Left cardiac atrium (tissue), 4 donors: ENCODE measurements at places on chromosomes 7 and 10.

DNA sequence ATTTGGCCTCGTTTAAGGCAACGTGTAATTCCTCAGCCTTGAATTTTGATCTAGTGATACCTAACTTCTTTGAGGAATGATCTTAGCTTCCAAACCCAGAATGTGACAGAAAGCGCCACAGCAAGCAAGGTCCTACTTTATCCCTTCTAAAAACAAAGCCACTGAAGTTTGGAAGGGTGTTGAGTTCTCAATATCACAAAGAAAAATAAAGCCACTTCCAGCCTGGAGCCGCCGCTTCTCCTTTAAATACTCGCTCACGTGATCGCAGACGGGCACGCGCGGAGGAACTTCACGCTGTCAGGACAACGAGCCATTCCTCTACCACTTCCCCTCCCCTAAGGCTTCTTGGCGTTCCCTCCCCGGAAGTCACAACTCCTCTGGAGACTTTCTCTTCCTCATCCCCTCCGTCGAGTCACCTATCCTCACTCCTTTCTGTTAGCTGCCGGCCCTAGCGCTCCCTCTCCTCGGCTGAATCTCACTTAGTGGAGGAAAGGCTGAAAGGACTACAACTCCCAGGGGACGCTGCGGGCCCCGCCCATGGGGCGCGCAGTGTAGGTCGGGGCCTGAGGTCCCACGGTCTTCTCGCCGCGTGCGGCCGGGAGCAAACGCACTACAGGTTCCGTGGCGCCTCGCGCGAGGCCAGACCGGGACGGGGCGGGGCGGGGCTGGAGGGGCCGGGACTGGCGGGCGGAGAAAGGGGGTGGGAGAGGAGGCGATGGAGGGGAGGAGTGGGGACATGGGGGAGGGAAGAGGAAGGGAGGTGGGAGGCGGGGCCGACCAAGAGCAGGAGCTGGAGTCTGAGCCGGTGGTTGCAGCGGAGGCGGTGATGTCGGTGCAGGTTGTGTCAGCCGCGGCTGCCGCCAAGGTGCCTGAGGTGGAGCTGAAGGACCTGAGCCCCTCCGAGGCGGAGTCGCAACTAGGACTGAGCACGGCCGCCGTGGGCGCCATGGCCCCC lies at the start of gene AHCYL2:
Gene AHCYL2 (plus strand): TSS at position 780 of the 955 bp plus-strand sequence.
- peak; percentile 99 for DNase-seq

- DNase-seq: peak; percentile 71
These were observed 108.5 kb upstream of the ANLN start for GRCh38 chr7:36280840-36281812.

DNA sequence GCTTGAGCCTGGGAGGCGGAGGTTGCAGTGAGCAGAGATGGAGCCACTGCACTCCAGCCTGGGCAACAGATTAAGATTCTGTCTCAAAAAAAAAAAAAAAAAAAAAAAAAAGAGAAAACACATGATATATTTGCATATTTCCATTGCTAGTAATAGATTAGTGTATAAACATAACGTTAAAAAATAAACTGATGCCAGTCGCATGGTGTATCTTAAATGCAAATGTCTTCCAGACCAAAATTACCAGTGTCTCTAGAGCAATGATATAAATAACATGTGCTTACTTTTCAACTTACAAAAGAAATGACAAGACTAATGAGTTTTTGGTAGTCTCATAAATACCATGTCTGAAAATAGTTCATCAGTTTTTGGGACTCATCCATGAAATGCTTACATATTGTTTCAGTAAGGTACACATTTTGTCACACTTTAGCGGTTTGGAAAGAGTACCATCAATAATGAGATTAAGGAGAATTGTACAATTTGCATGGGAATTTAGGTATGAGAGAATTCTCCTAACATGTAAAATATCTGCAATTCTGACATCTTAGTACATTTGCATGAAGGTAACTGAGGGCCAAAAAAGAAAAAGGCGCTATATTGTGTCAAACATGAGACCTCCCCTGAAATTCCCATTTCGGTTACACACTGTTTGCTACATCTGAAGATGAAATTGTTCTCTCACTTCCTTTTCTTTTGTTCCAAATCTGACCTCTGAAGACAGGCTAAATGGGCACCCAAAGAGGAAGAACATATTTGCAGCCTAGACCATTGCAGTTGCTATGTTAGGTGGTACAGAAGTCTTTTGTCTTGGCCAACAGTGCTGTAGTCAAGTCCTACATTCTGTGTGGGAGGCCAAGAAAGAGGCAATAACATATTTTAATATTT lies 51.5 kb upstream of the PIP4K2A start:
- DNase-seq: no peak

DNA sequence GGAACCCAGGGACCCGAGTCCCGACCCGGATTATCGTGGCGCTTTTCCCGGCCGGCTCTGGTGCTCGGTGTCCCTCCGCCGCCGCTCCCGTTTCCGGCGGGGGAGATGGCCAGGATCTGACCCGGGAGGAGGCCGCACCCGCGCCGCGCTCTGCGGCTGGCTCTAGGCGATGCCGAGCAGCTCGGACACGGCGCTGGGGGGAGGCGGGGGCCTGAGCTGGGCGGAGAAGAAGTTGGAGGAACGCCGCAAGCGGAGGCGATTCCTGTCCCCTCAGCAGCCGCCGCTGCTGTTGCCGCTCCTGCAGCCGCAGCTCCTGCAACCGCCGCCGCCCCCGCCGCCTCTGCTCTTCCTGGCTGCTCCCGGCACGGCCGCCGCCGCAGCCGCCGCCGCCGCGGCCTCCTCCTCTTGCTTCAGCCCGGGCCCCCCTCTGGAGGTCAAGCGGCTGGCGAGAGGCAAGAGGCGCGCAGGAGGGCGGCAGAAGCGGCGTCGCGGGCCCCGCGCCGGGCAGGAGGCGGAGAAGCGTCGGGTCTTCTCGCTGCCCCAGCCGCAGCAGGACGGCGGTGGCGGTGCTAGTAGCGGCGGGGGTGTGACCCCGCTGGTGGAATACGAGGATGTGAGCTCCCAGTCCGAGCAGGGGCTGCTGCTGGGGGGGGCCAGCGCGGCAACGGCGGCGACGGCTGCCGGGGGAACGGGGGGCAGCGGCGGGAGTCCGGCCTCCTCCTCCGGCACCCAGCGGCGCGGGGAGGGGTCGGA lies 593 bp downstream of the CDK13 start:
- DNase-seq: peak; percentile 69

- DNase-seq: no peak
These were observed 134.2 kb downstream of the PTN start for GRCh38 chr7:137209151-137209817.

DNA sequence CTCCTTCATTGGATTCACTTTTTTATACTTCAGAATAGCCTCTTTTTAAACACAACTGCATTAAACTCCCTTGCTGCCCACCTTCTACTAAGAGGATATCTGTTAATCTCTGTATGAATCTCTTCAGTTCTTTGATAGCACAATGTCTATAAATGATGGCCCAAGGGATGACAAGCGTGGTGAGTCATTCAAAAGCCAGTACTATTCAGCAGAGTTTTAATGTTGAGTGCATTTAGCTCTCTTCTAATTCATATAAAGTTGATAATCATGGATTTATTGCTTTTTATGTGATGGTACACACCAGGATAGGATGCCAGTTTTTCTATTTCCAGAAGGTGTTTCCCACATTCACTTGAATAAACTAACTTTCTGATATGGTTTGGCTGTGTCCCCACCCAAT lies 57.4 kb upstream of the HECTD2 start:
- no peak for DNase-seq

GRCh38 chr7:116585392-116585791 lies 60.6 kb downstream of the CAV1 start:
- DNase-seq: no peak

DNA sequence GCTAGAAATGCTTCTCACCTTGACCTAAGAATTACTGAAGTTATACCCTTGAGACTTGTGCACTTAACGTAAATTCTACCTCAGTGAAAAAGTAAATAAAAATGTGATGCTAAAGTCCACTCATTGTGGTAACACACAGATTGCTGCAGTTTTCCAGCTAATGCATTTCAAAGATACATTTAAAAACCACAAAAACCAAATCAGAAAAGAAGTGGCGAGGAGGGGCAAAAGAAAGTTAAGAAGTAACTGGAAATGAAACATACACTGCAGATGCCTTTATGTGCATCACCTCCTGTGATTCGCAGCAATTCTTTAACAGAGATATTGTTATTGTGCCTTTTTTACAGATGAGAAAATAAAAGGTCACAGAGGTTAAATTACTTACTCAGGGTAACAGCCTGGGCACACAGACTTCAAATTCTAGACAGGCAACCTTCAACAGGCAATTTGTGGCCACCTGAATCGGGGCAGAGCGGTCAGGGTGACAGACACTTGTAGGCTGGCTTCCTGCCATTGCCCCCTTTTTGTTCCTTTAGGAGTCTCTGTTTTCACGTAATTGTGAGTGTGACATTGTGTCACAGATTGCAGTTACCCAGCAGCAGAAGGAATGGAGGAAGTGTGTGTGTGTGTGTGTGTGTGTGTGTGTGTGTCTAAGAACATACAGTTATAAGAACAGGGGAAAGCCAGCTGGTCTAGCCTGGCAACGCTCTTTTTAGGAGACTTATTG lies 1.9 kb downstream of the WIPF3 start:
- DNase-seq: no peak

DNA sequence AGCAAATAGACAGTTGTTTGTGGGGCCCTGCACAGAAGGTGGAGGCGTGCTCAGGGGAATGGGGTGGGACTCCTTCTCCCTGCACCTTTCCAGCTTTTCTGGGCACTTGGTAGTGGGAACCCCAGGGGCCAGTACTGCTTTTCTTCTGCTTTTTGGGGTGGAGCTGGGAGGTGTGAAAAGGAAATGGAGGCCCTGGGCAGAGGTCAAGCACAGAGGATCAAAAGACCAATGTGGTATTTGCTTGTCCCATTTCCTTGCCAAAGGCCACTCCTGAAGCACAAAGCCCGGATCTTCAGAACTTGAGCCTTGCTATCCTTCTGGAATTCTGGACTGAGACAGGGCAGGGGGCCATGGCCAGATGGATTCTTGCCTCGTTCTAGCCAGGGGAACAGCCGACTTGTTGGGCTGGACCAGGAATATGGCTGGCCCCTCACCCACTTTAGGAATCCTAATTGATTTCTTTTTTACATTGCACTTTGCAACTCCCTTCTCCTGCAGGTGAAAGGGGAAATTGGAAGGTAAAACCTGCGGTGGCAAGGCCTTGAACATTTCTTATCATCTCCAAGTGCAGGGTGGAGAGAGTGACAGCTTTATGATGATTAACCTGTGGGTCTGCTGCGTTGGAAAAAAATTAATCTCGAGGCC lies 26.5 kb downstream of the ADRA2A start:
- DNase-seq: no peak

GRCh38 chr7:78576236-78576635 lies 777.7 kb downstream of the PHTF2 start:
- DNase-seq: no peak

DNA sequence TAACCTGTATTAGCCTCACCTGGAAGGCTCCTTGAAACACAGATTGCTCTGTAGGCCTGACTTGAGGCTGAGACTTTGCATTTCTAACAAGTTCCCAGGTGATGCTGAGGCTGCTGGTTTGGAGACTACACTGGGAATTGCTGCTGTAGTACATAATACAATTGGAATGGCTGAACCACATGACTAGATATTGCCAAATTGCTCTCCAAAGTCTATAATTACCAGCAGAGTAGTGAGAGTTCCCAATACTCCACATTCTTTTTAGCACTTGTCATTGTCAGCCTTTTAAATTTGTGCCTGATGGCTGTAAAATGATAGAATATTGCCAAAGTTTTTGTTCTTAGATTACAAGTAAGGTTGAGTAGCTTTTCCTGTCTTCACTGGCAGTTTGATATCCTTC lies 39.9 kb downstream of the PLEKHA8 start:
- DNase-seq: no peak

- peak; percentile 91 for DNase-seq
These were observed at the start of gene EPHB4 for GRCh38 chr7:100827330-100828226. TSS of gene EPHB4 (minus strand) at chr7:100827523. CDS start at chr7:100827030, 493 bp downstream.

DNA sequence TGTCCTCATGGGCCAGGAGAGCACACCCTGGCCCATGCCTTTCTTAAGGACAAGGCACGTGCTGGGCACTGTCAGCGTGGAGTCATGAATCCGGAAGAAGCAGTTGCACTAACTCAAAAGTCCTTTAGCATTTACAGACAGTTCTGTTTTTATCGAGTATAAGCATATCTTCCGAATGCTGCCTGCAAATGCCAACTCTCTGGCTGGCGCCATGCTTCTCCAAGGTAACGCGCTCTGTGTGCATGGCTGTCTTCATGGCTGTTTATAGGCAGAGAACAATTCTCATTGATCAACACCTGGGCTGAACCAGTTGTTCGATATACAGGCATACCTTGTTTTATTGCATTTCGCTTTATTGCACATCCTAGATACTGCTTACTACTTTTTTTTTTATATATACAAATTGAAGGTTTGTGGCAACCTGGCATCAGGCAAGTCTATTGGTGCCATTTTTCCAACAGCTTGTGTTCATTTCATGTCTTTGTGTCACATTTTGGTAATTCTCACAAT lies 28.0 kb upstream of the ZNRF2 start:
- DNase-seq: no peak

- DNase-seq: no peak
These were observed 35.3 kb downstream of the MTPAP start for GRCh38 chr10:30313579-30314350.

- no peak for DNase-seq
These were observed 102.8 kb downstream of the POLL start for GRCh38 chr10:101485207-101485606.

DNA sequence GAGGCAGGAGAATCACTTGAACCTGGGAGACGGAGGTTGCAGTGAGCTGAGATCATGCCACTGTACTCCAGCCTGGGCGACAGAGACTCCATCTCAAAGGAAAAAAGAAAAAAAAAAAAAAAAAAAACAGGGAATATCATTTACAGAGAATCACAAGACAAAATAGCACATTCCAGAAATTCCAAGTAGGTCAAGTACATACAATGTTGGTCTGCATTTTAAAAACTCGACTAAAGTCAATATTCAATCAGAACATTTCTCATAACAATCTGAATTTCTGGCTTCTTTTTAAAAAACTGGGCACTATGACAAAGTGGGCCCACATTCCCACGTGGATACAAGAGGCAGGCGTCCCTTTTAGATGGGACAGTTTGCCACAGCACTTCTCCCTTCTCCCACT lies 12.8 kb downstream of the ZC3HAV1L start:
- no peak for DNase-seq

GRCh38 chr10:61830846-61831273 lies 70.6 kb upstream of the ARID5B start:
- no peak for DNase-seq

GRCh38 chr7:114070246-114070645 lies 151.4 kb upstream of the PPP1R3A start:
- no peak for DNase-seq

DNA sequence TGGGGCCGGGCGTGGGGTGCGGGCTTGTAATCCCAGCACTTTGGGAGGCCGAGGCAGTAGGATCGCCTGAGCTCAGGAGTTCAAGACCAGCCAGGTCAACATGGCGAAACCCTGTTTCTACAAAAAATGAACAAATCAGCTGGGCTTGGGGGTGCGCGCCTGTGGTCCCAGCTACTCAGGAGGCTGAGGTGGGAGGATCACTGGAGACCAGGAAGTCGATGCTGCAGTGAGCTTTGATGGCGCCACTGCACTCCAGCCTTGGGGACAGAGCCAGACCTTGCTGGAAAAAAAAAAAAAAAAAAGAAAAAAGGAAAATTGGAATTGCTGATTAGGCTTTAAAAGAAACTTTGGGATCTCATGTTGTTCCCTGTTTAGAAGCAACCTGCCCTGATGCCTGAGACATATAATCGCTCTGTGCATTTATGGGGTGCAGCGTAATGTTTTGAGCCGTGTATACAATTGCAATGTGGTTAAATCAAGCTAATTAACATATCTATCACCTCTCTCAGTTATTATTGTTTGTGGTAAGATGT lies 851 bp downstream of the AKR1E2 start:
- no peak for DNase-seq

GRCh38 chr7:44727158-44727936 lies 21.3 kb upstream of the ZMIZ2 start:
- DNase-seq: peak; percentile 44

- DNase-seq: no peak
These were observed 586 bp downstream of the GCK start for GRCh38 chr7:44188480-44189225.
